ENCODE measurements at places on chromosomes 6 and 20.

DNA sequence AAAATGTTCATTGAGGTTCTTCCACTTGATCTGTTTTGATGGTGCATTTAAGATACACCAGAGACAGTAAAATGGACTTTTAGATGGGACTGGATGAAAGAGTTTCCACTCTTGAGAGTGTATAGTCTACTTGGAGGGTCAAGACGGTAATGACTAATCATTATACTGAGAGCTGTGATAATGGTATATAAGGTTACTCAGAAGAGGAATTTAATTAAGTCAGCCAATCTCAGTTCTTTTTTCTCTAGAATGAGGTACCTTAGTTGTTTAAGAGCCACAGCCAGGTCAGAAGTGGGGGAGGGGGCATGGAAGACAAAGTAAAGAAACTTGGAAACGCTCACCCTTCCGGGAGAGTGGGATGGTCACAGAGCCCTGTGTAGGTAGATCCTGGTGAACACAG, 123.9 kb downstream of the MAP3K4 start:
- DNase-seq: no peak

GRCh38 chr6:64074981-64075380, 439.4 kb downstream of the PHF3 start:
- DNase-seq: no peak

- no peak for DNase-seq
Observed at GRCh38 chr6:31813465-31813849, 1.6 kb downstream of the HSPA1L start.

DNA sequence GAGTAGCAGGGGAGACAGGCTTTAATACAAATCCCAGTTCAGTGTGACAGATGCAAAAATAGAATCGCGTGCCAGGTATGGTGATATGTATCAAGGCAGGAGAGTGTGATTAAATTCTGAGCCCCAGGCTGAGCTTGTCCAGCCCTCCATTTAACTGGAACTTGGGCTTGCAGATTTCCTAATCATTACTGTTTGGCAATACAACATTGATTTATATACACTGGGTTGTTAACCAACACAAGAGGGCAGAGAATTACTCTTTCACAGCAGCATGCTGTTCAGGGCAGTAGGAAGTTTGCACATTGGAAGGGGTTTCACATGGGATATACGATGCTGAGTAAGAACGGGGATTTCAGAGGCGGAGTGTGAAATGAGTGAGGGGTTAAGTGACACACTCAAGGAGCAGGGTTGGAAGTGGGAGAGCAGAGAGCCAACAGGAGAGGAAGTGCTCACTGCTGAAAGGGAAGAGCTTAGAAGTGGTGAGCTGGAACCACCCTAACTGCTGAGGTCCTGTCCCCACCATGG, 70.8 kb upstream of the ATXN1 start:
- no peak for DNase-seq

GRCh38 chr20:56656632-56657031, 27.5 kb downstream of the TFAP2C start:
- DNase-seq: no peak

All from CD8-positive, alpha-beta T cell (primary cell).